ENCODE measurements at places on chromosomes 7 and 10.

DNA sequence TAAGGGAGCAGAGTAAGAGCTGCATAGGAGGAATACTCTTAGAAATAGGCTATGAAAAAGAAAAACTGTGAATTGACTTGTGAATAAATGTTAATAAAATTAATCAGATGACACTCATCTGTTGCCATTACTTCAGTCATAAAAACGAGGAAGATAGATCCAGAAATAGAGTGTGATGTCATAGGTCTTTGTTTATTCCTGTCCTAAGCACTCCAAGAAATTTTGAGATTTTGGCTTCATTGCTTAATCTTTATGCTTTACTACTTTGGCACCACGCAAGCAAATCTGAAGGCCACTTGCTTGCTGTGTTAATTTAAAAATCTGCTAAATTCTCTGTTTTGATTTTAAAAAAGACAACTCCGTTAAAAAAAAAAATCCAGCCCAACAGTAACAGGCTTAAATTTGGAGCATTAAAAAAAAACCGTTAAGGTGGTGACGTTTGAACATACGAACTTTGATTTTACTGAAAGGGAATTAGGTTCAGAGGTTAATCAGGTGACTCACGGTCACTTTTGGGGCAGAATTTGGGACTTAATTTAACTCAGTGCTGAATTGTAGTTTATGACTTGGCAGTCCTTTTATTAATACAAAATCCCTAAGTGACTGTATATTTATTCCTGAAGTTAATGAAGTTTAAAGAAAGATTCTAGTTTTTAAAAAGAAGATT is 3.4 kb downstream of the IFRD1 start:
- DNase-seq = no peak

DNA sequence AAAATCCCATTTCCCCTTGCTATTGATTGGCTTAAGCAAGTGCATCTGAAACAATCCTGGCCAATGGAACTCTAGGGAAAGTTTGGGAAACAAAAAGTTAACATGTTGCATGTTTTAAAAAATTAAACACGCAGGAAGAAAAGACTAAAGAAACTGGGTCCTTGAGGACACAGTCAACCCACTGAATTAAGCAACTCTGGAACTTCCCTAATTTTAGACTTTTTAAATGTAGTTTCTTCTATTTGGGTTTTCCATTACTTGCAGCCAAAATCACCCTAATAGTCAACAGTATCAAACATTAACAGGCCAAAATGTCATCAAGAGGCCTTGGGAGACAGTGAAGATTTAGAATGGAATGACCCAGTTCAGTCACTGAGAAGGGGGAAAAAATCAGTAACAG is 40.6 kb downstream of the OSBPL3 start:
- DNase-seq = no peak

DNA sequence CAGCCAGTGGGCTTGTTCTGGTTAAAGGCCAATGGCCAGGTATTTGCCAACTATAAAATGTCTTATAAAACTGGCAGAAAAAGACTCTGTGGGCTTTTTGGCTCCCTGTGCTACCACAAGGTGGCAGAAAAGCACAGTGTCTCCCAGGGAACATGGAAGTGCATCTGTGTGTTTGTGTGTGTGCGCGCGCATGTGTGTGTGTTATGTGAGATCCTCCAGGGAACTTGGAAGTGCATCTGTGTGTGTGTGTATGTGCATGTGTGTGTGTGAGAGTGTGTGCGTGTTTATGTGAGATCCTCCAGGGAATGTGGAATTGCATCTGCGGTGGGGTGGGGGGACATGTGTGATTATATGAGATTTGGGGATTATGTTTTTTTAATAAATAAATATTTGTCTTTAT is 30.2 kb upstream of the ABI1 start:
- no peak for DNase-seq

DNA sequence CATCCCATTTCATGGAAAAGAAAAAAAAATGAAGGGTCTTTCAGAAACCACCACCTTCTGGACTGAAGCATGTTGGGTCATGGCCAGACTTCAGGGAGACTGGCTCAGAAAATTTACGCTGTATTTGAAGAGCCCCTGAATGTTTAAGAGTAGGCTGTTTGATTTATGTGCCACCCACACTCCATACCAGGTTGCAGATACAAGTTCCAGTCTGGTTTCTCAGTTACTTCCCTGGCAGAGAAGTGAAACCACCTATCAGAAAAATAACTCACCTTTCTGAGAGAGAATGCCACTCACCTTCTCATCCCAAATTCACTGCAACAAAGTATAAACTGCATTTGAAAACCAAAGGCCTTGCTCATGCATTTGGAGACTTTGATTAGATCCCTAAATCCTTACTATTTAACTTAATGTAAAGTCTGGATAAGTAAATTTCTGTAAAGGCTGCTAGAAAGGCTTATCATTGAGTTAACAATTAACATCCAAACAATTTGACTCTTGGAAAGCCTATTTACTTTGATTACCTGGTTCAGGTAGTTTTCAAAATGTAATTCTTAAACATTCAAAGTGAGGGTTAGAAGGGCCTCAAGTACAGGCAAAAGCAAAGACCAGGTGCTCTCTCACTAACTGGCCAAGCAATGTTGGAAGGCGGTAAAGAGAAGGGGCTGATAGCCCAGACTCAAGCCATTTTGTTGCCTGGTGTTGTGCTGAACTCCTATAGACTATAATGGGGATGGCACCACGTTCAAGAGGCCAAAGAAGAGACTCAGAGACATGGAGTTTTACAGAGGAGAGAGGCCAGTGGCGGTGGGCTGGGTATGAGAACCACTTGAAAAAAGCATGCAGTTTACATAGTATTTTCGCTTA is 12.8 kb upstream of the ADD3 start:
- DNase-seq = no peak

DNA sequence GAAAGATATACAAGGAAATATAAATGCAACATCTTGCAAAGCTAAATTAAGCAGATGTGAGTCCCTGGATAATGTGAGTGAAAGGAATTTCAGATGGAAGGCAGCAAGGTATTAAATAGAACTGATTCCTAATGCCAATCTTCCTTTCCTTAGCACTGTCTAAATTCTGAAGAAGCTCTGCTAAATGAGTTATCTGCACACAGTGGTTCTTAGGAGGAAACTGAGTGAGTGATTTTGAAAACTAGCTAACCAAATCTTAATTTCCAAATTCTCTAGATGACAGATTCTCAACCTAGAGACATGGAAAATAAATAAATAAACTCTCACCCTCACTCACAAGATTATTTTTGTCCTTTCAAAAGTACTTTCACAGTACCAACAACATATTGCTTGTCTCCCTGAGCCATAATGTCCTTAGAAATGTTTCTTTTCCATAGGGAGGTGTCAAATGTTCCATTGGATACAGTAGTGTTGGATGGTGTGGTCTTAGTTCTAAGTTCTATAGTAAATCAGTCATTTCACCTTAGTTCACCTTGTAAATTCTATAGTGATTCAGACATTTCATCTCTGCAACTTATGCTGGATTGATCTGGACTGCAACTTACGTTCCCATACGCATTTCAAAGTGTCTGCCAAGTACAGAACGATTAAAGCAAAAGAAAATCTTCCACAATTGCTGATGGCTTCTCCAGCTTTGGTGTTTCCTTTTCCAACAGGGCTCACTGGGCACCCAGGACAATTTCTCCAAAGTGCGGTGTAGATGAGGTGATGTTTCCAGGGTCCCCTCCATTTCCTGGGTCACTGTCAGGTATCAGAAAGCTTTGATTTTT is 145.4 kb upstream of the FAM171A1 start:
- DNase-seq = no peak

DNA sequence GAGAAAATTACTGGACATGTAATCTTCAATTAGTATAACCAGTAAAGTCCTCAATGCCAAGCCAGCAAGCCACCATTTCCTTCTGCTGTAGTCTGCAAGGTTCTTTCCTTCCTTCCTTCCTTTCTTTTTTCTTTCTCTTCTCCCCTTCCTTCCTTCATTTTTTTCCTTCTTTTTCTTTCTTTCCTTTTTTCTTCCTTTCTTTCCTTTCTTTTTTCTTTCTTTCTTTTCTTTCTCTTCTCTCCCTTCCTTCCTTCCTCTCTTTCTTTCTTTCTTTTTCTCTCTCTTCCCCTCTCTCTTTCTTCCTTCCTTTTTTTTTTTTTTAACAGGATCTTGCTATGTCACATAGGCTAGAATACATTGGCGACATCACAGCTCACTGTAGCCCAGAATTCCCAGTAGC is 369.8 kb downstream of the SEMA3D start:
- no peak for DNase-seq

DNA sequence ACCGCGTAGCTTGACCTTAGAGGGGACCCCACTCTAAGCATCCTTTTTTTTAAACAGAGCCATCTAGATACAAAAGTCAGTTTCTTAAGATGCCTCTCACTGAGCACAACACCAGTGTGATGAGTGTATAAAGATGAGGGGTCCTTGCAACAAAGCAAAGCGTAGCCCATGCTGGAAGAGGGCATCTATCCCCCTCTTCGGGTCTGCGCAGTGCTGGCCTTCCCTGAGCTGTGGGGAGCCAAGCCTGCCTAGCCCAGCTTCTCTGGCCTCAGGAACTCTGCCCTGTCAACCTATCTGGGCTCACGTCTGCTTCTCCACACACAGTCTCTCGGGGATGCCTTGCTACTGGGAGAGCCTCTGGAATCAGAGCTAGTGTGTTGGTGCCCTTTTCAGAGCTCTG is 114.0 kb downstream of the NT5C2 start:
- no peak for DNase-seq

- DNase-seq = no peak
These were observed 9.6 kb downstream of the EMX2 start for GRCh38 chr10:117552156-117552631.

- no peak for DNase-seq
These were observed 28.6 kb upstream of the VAX1 start for GRCh38 chr10:117166418-117167345.

GRCh38 chr10:110355922-110356627 is 51.4 kb upstream of the SMNDC1 start:
- DNase-seq = no peak

DNA sequence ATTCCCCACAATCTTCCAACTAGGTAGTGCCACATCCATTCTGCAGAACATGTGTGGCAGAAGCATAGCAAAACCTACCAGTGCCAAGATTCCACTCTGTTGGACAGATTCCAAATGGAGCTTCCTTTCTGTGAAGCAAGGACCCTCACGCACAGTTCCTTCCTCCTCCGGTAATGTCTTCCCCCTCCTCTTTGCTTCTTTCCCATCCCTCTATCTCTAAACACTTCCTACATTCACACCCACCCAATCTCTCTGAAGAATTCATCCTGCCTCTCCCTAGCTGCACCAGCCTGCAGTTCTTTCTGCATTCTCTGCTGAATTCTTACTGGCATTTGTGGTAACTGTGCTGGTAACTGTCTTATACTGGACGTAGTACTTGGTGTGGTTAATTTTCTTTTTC is 124.9 kb downstream of the RNLS start:
- no peak for DNase-seq

GRCh38 chr10:88082806-88083596 is 219.6 kb downstream of the PTEN start:
- DNase-seq = no peak

DNA sequence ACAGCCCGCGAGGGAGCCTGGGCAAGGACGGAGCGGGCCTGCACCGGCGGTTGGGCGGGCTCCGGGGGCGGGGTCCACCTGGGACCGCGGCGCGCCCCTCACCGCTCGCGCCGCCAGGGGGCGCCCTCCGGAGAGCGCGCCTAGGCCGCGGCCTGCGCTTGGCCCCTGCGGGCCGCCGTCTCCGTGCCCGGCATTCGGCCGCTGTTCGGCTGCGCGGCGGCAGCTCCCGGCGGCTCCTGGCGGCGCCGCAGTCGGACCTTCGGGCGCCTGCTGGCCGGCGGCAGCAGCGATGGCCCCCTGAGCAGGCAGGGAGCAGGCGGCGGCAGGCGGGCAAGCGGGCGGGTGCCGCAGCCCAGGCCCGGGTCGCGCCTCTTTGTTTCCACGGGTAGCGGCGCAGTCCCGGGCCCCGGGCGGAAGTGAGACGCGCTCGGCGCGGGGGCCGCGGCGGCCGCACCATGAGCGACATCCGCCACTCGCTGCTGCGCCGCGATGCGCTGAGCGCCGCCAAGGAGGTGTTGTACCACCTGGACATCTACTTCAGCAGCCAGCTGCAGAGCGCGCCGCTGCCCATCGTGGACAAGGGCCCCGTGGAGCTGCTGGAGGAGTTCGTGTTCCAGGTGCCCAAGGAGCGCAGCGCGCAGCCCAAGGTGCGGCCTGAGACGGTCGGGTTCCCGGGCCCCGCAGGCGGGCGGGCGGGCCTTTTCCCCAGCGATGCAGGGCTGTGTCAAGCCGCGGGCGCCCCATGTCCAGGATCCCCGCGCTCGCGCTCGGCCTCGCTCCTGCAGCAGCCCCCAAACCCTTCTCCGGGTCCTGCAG is at the start of gene INTS15:
INTS15 (plus strand) TSS at position 193 of the 816 bp plus-strand sequence; CDS start at position 456, 263 bp downstream.
- DNase-seq = peak; percentile 89

DNA sequence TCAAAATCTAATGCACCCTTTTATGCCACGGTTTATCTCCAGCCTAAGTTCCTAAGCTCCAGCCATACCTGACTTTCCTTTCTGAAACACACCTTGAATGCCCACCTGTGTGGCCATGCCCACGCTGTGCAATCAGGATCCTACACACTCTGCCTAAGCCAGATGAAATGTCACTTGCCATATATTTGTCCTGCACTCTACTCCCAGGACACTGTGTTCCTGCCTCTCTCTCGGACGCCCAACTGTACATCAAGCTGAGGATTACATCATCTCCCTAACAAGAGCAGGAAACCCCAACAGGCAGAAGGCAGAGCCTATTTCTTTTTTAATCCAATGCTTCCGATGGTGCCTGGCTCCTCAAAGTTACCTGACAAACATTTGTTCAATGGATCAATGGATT is 214.6 kb downstream of the SFMBT2 start:
- no peak for DNase-seq

DNA sequence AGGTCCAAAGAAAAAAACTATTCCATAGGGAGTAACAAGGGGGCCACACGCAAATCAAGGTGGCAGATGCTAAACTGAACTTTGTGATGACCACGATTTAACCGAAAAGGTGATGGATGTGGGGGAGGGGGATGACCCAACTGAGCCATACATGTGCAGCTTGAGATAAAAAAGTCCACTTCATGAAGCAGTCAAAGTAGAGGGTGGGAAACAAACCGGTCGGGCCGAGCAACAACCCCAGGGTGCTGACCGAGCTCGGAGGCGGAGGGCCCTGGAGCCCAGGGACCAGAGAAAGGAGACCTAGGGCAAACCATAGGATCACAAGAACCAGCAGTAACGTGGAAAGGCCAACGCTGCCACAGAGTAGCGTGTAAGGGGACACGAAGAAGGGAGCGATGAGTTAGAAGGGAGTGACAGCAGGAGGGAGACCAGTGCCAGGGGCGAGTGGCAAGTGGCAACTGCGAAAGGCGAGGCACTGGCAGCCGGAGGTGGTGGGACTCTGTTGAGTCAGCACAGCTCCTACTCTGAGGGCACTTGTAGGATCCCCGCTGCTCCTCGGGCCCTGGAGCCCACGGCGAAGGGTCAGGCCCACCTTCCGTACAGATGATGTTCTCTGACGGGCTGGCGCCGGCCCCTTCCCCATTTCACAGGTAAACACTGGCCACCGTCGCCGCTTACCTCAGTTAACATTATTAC is 540 bp downstream of the SNX13 start:
- peak; percentile 35 for DNase-seq

GRCh38 chr7:37930226-37930948 is 9.9 kb downstream of the EPDR1 start:
- DNase-seq = no peak

- DNase-seq = no peak
These were observed 84.8 kb downstream of the ETV1 start for GRCh38 chr7:13904689-13905088.

All from frontal cortex (tissue), 4 donors.